ENCODE measurements at places on chromosomes 1 and 21.

DNA sequence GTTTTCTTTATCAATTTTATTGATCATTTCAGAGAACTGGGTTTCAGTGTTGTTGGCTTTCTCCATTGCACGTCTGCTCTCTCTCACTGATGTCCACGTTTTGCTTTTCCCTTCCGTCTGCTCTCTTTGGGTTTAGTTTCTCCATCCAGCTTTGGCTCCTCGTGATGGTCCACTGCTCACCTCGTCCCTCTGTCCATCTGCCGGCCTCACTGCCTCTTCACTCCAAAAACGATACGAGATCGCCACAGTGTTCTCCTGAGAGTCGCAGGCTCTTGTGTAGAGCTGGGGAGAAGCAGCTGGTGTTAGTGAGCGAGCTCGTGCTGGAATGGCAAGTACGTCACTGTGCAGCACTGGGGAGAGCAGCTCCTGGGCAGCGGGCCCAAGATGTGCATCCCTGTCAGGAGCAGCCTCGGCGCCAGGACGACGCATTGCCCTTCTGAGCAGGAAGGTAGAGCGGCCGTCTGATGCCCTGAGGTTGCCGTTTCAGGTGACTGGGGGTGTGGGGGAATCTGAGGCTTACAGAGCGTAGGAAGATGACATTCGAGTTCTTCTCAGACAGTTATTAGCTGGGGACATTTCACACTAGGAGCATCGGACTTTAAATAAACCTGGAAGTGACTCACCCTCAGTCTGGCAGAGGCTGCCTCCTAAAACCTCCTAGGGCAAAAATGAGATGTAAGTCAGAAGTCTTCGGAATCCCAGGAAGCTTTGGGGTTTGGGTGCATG, 31.4 kb upstream of the PCBP3 start:
- DNase-seq = no peak

DNA sequence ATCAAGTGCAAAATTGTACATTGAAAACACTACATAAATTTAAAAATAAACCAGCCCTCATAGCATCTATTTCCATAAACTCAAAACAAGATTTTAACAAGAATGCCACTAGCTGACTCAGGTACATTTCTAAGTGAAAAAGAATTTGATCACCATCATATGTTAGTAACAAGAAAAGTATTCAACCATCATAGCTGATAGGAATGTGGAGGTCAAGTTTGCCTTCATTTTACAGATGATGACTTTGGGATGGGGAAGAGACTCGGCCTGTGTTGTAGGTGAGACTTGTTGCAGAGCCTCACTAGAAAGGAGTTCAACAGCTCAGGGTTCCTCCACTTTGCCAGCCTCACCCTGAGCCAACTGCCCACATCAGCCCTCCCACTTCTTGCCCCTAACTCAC, 318.8 kb upstream of the FAM78B start:
- DNase-seq = no peak

- no peak for DNase-seq
Observed at GRCh38 chr1:29213055-29213454, 17.7 kb downstream of the MECR start.

DNA sequence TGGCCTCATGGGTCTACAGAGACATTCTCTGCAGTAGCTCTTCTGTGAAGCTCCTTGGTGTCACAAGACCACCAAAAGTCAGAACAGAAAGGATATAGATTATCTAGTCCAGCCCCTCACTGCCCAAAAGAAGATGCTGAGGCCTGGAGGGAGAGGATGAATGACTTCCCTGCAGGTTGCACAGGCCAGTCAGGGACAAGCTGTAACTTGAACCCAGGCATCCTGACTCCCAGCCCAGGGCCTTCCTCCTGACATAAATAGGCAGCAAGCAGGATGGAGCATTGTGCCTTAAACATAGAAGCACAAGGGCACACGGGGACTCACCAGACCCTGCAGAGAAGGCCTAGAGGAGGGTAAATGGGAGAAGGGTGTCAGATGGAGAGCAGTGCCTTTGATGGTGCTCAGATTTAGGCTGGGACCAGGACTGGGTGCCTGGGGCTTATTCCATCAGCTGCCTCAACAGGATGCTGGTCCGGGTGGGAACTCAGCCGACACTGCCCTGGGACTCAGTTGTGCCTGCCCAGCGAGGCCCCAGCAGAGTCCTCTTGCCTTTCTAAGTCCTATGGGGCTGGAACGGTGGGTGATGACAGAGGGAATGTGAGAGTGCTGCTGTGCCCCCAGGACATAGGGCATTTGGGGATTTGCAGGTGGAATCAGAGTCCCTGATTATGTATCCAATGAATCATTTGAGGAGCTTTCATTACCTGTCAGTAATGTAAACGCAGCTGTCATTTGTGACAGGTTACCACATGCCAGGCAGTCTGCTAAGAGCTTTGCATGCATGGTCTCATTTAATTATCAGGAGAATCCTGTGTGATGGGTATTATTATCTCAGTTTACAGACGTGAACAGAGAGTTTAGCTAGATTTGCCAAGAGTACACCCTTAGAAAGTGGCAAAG, 13.2 kb downstream of the S100A7A start:
- DNase-seq = no peak

DNA sequence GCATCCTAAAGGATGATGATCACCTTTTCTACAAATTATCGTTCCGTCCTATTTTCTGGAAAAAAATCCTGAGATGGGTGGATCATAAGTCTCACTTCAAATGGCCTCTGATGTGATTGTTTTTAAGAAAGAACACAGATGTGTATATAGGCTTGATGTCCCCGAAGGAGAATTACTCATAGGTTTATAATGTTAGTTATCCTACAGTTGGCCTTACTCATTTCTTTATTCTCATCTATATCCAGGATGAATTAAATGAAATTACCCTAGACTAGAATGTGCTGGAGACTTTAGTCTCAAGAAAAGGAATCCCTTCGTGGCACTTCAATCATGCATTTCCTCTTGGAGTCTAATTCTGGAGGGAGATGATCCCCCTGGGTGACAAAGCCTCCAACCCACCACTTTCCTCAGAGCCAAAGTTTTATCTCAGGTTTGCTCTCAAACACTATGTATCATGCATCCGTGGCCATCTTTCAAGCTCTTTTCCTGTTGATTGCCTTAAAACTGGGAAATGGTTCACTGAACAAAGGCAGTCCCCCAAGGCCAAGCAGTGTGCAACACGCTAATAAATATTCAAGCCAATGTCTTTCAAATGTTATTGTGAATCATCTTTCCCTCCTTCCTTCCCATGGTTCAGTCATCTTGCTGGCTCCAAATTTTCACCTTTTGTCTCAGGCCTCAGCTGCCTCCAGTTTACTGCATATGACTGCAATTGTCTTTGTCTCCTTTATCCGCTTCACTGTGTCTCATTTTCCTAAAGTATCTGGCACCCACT, 32.5 kb upstream of the SMYD2 start:
- DNase-seq = no peak

- no peak for DNase-seq
Observed at GRCh38 chr21:37877888-37878684, 38.2 kb downstream of the KCNJ6 start.

GRCh38 chr1:147334292-147334691, 91.8 kb downstream of the CHD1L start:
- DNase-seq = no peak

DNA sequence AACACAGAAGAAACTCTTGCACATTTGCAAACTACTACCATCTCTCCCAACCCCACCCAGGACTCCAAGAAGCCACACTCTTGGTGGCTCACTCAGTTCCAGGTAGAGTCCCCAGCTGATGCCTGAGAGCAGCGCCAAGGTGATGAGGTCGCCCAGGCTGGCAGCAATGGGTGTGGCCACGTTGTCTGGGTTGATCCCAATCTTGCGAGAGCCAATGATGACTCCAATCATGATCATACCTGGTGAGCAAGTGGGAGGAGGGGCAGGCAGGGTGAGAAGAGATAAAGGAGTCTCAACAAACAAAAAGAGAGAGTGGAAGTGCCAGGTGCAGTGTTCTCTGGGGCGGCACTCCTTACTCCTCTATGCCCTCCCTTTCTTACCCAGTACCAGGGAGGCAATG, 14.4 kb downstream of the SLC41A1 start:
- DNase-seq = no peak

DNA sequence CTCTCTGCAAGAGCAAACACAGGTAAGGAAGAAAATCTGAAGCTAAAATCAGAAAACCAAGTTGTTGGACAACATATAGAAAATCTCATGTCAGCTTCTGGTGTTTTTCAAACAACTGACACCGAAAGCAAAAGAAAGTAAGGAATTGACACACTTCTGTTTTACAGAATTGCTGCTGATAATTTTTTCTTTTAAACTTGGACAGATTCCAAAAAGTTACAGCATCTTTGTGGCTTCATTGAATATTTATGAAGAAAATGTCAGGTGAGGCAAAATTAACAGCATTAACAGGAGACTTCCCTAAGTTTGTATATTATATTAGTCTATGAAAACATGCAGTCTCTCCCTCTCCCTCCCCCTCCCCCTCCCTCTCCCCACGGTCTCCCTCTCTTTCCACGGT, 14.9 kb upstream of the CTSS start:
- no peak for DNase-seq

DNA sequence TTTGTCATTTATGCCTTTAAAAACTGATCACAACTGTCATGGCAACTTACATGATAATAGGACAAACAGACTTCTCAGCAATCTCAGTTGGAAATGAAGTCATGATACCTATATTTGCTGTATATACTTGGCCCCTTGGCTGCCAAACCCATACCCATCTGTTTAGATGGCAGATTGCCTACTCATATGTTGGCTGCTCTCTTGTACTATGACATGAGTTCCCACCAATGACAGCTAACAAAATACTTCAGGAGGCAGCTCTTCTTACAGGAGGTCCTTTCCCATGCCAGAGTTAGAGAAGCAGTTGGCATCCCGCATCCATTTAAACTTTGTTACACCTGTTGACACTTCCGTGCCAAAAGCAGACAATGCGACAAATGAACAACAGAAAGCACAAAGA, 603.1 kb upstream of the ADGRL2 start:
- no peak for DNase-seq

GRCh38 chr21:31103163-31103562, 64.9 kb upstream of the KRTAP19-8 start:
- no peak for DNase-seq

DNA sequence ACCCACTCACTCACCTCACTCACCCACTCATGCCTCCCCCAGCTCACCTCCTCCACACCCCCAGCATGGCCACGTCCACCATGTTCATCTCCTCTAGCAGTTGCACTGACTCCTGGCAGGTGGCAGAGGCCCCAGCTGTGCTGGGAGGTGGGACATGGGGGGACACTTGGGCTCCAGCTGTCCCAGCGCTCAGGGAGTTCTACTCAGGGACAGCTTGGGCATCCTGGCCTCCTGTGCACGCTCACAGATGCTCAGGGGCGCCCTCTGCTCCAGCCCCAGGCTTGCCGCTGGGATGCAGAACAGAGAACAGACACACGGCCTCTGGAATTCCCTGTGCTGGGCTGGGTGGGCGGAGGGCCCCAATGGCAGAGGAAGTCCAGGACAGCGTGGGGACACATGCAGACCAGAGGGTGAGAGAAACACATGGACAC, 5.2 kb downstream of the KRTAP10-8 start:
- DNase-seq = no peak

GRCh38 chr1:37040261-37040660, 5.9 kb upstream of the GRIK3 start:
- no peak for DNase-seq

GRCh38 chr1:235047331-235047871, 81.2 kb downstream of the TOMM20 start:
- no peak for DNase-seq

GRCh38 chr1:61807606-61808140, 65.4 kb downstream of the PATJ start:
- DNase-seq = no peak

DNA sequence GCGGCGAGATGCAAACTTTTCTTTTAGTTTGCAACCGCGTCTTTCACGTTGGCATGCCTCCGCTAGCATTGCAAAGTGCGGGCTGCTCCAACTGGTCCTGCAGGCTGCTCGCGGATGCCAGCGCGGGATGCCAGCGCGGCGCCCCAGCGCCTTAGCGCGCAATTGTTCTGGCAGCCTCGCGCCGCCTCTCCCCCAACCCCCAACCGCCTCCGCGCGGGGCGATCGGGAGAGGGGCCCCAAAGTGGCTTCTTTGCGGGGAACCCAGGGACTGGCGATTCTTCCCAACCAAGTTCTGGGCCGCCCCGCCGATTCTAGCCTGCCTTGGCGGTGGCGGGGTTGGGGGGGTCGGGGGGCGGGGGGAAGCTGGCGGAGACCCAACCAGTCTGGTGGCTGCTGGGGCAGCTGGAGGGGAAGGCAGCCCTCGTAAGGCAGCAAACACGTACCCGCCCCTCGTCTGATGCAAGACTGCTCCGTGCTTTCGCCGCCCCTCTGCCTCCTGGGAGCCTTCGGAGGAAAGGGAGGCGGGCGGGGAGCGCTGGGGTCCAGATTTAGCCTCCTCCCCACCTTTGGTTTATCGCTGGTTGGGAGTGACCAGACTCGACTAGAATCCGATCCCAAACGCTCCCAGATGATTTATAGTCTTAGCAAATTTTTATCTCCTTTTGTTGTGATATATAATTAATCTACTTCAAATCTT, 756 bp downstream of the PHGDH start:
- DNase-seq = peak; percentile 60

- DNase-seq = no peak
Observed at GRCh38 chr1:106680776-106681344, 375.6 kb upstream of the PRMT6 start.

DNA sequence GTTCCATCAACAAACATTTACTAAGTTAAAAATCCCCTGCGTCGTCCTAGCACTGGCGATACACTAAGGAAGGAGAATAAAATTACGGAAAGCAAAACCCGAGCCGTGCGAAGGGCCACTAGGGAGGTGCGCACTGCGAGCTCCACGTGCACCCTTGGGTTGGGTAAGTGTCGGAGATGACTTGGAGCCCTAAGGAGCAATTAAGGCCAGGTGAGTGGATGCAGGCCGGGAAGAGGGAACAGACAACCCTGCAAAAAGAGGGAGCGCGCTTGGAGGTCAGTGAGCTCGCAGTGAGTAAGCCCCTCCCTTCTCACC, 704 bp downstream of the WDR4 start:
- no peak for DNase-seq

DNA sequence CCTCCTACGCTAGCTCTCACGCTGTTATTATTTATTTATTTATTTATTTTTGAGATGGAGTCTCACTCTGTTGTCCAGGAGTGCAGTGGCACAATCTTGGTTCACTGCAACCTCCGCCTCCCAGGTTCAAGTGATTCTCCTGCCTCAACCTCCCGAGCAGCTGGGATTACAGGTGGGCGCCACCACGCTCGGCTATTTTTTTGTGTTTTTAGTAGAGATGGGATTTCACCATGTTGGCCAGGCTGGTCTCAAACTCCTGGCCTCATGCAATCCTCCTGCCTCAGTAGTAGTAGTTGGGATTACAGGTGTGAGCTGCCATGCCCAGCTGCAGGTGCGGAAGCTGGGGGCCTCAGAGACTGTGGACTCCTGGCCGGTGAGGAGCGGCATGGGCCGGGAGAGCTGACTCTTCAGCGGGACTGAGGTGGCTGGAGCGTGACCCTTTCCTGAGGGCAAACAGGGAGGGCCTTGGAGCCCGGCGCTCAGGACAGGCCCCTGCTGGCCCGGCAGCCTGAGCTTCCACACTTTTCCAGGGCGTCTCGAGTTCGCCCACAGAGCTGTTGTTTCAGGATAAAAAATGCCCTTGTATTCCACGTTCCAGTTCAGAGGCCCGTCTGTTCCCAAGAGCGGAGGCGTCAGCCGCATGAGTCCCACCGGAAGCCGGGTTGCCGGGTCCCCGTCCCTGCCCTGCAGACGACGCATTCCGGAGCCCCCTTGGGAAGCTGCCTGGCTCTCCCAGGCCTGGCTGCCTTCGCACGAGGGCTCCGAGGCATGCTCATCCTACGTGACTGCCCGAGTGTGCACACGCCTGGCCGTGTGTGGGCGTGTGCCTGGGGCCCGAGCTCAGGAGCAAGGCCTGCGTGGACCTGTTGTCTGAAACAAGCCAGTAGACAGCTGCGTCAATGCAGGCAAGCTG, 126.2 kb downstream of the SIK1 start:
- peak; percentile 2 for DNase-seq

GRCh38 chr21:42833439-42833815, 45.9 kb downstream of the WDR4 start:
- DNase-seq = peak; percentile 47

All from SK-MEL-5 (cell line).